ENCODE measurements at places on chromosomes 7 and 10.

DNA sequence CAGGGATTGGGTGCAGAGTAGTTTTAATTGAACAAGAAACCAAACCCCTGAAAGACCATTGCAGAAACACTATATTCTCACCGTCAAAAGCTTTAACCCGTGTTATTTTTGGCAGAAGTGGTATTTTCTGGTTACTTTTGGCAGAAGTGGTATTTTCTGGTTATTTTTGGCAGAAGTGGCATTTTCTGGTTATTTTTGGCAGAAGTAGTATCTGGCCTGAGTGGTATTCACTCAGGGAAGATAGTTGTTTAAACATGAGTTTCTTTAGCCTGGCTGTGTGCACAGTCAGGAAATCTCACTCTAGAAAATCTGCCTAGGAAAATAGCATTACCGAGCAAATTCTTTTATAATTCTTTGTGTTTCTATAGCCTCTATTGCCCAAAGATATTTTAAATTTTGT, 322.7 kb downstream of the GFRA1 start:
- no peak for DNase-seq

GRCh38 chr7:17552373-17552772, 253.9 kb downstream of the AHR start:
- DNase-seq, result no peak

GRCh38 chr7:143931739-143932138, 3.3 kb upstream of the OR2F2 start:
- no peak for DNase-seq

DNA sequence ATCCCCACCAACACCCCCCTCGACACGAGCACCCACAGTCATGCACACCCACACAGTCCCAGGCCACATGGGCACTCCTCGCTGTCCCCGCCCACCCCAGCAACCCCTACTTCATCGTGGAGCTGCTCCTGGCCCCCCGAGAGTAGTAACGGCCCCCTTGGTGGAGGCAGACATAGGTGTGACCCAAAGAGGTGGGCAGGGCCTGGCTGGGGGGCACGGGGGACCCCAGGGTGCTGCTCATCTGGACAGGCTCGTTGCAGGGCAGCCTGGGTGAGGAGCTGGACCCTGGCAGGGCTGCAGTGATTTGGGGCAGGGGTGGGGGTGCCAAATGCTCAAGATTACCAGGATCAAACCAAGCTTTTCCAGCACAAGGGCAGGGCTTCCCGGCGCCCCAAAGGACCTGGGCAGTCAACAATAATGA, 42.4 kb upstream of the ZMIZ1 start:
- no peak for DNase-seq

DNA sequence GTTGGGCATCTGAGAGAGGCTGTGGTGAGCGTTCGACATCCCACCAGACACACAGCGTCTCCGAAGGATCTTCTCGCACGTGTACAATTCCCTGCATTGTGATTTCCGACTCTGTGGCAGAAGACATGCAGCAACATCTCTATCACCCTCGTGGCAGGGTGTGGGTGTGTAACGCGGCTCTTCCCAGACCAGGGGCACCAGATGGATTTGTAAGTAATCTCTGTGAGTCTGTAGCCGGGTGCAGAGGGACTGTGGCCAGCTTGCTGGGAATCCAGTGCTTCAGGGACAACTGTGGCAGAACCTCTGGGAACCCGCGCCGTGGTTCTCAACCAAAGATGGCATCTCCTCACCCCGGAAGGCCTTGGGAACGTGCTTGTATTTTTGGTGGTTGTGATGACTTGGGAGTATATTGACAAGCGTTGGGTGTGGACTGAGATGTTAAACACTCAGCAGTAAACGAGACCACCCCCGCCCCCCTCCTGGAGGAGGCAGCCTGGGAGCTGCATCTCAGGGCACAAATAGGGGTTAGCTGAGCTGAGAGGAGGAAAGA, 21.2 kb downstream of the FOXL3 start:
- DNase-seq, result no peak

- no peak for DNase-seq
Measured at GRCh38 chr10:3477683-3478082, 305.1 kb upstream of the PITRM1 start.

DNA sequence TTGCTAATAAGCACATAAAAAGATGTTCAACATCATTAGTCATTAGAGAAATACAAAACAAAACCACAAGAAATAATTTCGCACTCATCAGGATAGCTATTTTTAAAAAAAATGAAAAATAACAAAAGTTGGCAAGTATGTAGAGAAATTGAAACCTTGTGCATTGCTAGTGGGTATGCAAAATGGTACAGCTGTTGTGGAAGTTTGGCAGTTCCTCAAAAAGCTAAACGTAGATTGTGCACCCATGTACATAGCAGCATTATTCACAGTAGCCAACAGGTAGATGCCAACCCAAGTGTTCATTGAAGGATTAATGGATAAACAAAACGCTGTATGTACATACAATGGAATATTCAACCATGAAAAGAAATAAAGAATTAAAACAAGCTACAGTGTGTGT, 35.3 kb upstream of the STARD3NL start:
- no peak for DNase-seq

DNA sequence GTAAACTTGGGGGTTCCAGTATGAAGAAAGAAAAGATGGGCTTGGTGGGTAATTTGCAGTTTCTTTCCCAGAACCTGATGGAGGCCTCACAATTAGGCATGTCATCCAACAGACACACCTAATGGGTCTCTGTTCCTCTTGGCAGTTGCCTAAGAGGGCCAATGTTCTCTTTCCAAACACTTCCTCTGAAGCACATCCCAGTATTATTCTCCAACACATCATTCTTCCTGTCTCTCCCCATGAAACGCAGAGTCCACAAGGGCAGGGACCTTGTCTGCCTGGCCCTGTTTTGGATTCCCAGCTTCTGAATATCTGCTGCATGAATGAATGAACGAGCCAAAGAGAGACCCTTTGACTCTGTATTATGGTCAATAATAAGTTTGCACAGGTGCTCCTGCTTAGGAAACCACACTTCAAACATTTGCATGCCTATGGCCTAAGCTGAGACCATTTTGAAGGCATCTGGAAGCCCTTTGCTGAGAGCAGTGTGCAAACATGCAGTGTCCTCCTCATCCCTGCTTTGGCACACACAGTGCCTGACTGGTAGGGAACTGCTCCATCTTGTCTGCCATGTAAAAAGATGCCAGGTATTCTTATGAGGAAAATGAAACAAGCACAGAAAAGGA, 100.9 kb upstream of the CHST15 start:
- no peak for DNase-seq

DNA sequence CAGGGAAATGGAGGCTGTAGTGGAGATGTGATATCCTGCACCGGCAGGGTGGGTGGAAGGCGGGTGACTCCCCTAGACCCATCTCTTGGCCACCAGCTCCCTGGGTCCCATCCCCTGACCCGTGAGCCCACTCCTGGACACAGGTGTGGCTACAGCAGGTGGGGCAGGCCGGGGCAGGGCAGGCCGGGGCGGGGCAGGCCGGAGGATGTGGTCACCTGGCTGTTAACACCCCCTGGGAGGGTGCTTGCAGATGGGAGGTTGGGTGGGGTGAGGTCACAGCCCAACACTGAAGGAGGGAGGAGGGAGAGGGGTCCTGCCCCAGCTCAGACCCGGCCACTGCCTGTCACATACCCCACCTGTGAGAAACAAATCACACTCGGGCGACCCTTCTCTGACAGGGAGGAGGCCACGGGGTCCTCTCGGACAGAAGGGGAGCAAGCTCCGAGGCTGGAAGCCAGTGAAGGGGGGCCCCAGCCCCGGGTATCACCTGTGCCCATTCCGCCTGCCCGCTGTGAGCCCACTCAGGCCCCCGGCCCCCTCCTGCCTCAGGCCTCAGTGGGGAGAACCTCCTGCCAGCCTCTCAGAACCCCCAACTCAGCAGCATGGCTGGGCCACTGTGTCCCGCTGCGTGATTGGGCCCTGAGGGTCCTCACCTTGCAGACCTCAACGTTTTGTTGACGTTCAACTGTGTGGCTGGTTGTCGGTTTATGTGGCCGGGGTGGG, 74.0 kb downstream of the MICALL2 start:
- DNase-seq, result no peak

GRCh38 chr7:113452245-113452644, 333.9 kb upstream of the SMIM30 start:
- no peak for DNase-seq

All from RWPE1 (cell line).